ENCODE measurements at places on chromosomes 7 and 10.

DNA sequence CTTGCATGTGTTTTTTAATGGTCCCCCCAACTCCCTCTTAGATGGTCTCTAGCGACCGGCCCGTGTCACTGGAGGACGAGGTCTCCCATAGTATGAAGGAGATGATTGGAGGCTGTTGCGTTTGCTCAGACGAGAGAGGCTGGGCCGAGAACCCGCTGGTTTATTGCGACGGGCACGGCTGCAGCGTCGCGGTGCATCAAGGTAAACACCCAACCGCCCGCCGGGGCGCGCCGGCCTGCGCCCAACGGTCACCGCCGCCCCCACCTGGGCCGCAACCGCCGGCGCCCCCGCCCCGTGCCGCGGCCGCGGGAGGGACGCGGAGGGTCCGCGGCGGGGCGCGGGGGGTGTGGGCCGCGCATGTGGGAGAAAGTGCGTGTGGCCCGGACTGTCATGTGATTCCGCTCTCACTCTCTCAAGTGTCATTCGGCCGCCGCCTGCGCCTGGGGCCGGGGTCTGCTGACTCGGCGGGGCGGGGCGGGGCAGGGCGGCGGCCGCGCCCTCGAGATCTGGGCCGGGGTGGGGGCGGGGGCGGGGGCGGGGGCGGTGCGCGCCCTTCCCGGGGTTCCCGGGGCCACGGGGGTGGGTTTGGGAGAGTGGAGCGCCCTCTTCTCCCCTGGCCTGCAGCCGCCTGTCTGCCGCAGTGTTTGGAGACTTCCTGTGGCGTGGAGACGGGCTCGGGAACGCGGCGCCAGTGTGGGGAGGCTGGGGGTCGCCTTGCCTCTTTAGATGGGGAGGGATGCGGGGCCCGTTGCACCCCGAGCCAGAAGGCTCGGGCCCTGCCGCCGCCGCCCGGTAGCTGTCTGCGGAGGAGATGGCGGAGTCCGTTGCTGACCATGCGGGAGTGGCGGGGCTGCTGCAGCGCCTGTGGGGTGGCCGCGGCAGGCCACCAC lies 817 bp downstream of the MLLT10 start:
- no peak for DNase-seq

GRCh38 chr10:3068201-3068967 lies 1.0 kb downstream of the PFKP start:
- no peak for DNase-seq

GRCh38 chr10:51691135-51691534 lies 8.3 kb downstream of the CSTF2T start:
- DNase-seq = no peak

GRCh38 chr10:7261351-7261750 lies 149.5 kb downstream of the SFMBT2 start:
- DNase-seq = no peak

DNA sequence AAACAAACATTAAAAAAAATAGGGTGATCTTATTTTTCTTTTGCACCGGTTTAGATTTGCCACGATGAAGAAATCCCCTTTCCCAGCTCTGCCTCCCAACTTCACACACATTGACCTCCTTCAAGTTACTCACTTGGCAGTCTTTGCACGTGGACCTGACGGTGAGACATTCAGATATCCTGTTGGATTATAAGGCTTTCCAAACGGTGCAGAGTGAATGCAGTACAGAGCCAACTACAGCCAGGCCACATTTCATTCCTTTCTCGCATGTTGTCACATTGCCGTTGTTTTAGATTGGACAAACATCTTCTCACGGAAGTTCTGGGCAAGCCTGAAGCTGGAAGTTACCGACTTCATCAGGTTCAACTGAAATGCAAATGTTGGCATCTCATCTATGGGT lies 159.2 kb downstream of the HDAC9 start:
- no peak for DNase-seq

GRCh38 chr10:113036619-113037018 lies 86.6 kb downstream of the TCF7L2 start:
- no peak for DNase-seq

- DNase-seq = no peak
Measured at GRCh38 chr7:101936223-101936610, 118.8 kb downstream of the CUX1 start.

Data from DMS 273 treated with DMSO at 0.1 percent for 48 hours (cell line).